Activated naive CD8-positive, alpha-beta T cell treated with anti-CD3 and anti-CD28 coated beads for 36 hours (primary cell): ENCODE measurements at places on chromosomes 3 and 15. TPM values are rescaled to one million over a fixed set of nuclear protein-coding genes. Genes with fewer than 3 reads are reported as not detected.

DNA sequence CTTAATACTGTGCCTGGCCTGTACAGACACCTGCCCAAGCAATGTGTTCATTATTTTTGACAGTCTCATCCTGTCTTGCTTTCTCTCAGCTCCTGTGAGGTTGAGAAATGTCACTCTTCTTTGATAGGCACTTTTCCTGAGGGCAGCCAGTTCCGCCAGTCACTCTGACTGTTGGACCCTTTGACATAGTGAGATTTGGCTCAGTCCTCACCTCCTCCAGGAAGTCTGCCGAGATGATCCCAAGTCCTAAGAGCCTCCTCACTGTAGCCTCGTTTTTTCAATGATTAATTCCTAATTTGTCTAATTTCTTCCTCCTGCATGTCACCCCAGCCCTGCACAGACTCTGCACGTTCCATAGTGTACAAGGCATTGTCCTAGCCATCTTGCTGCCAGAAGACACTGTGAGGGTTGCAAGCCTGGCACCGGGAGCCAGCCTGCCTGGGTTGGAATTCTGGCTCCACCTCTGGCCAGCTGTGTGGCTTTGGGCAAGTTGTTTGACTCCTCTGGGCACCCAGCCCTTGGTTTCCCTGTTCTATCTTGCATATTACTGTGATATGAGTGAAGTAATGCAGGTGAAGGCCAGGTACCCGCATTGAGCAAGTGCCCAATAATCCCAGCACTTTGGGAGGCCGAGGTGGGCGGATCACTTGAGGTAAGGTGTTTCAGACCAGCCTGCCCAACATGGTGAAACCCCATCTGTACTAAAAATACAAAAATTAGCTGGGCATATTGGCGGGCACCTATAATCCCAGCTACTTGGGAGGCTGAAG lies 24.3 kb downstream of the RPLP1 start:
- no peak for DNase-seq

DNA sequence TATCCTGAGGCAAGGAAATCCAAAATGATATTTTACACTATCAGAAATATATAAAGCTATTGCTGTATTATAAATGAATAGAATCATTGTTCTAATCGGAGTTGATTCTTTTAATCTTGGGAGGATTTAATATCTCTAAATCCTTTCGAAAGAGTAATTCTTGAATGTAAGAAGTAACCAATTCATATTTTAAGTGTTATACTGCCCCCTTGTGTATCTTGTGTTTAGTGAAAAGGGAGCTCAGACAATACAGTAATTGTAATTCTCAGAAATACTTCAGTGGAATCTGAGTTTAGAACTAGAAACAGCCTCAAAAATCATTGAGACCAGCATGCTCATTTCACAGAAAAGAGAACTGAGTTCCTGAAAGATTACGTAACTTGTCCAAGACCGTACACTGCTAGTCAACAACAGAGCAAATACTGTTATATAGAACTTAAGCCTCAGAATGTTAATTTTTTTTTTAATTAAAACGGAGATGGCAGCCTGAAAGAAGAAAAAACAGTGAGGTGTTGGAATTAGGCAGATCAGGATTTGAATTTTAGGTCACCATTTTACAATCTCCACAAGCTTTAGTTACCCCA lies 42.9 kb downstream of the PLCH1 start:
- DNase-seq, result no peak

GRCh38 chr3:161531930-161532329 lies 35.3 kb downstream of the OTOL1 start:
- no peak for DNase-seq

C3orf22 gene
- total RNA-seq, result not detected
